AG20443 (cell line): ENCODE measurements at places on chromosomes 11 and 22.

DNA sequence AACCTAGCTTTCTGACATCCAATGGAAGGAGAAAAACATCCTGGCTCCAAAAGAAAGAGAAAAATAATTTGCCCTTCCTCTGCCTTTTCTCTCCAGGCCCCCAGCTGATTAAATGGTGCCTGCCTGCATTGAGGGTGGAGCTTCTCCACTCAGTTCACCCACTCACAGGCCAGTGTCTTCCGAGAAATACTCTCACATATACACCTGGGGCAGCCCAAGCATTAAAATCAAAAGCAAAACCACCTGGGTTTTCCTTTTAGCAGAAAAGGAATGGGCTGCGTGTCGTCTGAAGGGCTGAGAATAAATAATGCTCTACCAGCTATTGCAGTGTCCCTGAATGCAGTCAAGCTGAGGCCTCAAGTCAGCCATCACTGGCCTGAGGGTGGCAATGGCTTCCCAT, 1143.8 kb upstream of the TENM4 start:
- no peak for DNase-seq

DNA sequence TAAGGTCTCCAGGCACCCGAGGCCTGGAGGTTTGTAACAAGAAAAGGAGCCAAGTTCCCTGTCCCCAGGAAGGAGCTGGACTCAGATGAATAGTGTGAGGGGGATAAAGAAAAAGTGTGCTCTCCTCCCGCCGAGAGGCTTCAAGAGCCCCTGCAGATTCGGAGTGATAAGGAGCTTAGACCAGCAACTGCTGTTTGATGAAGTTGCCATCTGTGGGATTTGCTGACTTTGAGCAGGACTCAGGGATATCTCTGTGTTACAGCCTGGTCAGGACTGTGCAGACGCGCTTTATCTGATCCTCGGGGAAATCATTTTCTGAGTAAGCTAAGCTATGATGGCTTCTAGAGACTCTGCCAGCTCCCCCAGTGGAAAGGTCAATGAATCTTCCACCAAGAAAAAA, 1017.0 kb downstream of the TBC1D22A start:
- no peak for DNase-seq

DNA sequence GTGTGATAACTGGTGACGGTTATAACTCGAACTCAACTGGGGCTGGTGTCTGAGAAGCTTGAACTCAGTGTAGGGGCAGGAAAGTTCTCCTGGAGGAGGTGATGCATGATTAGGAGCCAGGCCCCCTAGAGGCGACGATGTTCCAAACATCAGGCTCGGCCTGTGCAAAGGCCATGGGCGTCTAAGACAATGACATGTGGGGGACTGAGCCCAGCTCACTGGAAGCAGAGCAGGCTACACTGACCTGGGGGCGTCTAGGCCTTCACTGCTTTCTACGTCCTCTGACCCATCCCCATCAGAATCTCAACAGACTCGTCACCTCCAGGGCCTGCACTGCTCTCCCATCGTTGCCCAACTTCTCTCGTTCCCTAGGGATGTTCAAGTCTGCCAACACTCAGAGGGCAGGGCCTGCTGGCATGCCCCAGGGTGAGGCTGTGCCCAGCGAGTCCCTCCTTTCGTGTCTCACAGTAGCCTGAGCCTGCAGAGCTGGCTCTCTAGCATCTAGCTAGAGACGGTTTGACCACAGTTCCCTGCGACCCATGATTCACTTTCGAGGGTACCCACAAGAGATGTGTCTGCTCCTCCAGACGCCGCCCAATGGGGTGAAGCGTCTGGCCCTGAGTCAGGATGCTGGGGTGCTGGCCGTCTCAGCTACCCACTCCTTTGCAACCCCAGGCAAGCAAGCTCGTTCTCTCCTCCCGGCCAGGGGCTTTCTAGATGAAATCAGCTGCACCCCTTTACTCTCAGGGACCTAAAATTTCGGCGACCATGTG, 1.1 kb upstream of the ATG16L2 start:
- peak; percentile 73 for DNase-seq

GRCh38 chr11:32610797-32611352, 27.2 kb downstream of the EIF3M start:
- no peak for DNase-seq

DNA sequence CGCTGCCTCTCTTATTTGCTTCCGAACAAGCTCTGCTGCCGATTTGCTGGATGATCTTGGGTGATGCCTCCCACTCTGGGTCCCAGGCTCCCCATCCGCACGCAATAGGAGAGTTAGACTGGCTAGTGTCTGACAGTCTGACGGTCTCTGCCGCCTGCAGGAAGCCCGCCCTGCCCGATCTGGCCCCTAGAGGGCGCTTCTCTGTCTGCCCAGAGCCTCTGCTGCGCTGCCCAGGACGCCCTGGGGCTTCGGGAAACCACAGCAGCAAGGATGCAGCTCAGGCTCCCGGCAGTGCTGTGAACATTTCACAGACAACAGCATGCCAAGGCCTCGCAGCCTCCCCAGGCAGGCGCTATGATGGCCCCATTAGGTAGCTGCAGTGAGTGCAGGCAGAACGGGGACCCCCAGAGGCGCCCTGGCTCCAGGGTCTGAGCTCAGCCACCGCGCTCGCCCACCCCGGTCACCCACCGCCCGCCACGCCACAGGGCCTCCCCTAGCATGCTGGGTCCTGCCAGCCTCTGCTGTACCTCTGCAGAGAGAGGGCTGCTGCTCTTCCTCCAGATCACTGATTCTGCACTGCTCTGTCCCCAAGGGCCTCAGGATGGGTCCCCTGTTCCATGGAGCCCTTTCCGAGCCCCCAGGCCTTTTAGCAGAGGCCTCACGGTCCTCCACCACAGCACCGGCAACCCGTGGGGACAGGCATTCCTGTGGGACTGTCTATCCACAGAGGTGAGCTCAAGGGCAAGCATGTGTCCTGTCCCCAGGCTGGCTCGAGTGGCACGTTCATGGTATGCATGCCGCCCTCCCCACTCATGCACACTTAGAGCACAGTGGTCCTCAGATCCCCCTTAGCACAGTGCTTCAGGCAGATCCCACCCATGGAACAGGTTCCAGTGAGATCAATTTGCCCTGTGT, 4.3 kb upstream of the BAIAP2L2 start:
- DNase-seq, result peak; percentile 97

DNA sequence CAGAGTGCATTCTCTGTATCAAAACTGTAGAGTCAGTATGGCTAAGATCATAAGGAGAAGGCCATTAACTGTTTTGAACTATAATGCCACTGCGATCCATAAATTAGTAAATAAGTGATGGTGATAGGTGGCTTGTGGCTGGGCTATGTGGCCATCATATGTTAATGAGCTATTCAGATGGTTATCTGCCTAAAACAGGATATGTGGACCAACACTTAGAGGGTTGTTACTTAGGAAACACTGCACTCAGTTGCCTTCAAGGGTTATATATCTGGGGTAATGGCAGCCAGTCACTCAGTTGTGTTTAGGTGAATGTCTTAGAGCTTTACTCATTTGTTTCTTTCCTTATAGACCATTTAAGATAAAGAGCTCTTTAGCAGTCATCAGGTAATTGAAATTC, 66.0 kb downstream of the PPP2R1B start:
- DNase-seq, result no peak

DNA sequence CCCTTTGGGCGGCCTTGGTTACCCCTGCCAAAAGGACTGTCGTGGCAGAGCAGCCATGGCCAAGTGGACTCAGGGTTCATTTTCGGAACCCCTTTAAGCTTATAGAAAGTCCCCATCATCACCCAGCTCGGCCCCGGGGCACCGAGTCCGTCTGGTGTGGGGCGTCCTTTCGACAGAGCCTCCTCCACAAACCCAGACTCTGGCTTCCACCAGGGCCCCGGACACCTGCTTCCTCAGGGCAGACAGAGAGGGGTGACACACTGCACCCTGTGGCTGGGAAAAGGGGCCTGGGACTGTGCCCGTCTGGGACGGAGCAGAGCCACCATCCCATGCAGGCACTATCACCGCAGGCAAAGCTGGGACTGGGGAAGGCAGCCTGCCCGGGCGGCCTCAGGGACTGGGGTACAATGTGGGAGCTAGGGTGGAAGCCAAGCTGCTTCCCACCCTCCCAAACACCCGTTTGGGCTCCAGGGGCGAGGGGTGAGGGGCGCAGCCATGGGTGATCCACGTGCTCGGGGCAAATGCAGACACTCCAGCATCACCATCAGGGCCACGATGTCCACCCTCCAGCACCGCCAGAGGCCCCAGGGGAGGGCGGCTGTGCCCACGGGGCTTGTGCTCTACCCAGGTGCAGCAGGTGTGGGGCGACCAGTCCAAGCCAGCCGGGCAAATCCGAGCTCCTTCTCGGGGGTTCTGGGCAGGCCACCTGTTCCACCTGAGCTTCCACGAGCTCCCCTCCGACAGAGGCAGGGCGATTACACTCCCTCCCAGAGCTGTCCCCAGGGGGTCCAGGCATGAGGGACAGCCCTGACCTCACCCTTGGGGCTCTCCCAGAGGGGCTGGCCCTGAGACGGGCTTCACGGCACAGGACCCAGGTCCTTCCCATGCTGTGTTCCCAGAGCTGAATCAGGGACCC, 11.7 kb upstream of the MRPL23 start:
- DNase-seq, result peak; percentile 13

DNA sequence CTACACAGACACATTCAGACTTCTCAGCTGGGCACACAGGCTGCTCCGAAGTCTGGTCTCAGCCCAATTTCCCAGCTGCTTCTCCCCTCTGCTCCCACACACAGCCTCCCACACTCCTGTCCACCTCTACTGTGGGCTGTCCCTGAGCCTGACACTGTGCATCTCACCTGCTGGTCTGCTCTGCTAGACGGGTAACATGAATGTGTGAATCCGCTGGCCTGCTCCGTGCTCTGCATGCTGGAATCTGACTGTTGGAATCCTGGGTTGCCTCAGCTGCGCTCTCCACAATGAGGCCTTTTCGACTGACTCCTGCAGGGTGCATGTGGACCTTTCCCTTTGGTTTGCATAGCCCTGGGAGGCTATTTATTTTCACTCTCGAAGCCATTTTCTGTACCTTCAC, 489.5 kb upstream of the B3GAT1 start:
- no peak for DNase-seq

- DNase-seq, result no peak
Observed at GRCh38 chr22:29988719-29989118, 91.5 kb upstream of the HORMAD2 start.

GRCh38 chr11:16380941-16381568, 24.7 kb upstream of the SOX6 start:
- DNase-seq, result no peak

- no peak for DNase-seq
Observed at GRCh38 chr11:126466236-126467045, 111.0 kb downstream of the ST3GAL4 start.

GRCh38 chr11:32794439-32794838, at the start of gene CCDC73:
TSS of gene CCDC73 (minus strand) at chr11:32794662. CDS start at chr11:32760243, 34,419 bp downstream.
- no peak for DNase-seq

- peak; percentile 85 for DNase-seq
Observed at GRCh38 chr11:45652781-45653180, 12.6 kb downstream of the CHST1 start.

DNA sequence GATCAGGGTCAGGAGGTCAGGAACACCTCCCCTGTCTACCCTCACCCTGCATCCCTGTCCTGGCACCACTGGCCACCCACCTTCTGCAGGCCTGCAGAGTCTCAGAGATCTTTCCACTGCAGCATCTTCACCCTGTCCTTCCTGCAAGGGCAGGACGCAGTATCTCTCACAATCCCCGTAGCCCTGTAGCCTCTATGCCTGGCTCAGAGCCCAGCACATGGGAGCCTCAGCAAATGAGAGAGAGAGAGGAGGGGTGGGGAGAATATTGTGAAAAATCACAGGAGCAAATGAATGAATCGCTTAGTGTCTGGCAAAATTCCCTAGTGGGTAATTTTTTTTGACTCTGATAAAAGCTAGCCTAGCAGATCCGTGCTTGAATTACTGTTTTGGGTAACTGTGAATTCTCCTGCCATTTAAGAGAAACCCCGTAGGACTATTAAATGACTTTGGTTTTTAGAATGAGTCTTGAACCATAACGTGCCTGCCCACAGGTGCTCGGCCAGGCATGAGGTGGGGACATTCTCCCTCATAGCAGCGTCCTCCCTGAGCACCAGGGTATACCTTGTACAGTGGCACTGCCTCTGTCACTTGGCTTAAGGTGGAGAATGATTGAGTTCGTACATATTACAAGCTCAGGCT, 91.5 kb downstream of the MORC2 start:
- no peak for DNase-seq

DNA sequence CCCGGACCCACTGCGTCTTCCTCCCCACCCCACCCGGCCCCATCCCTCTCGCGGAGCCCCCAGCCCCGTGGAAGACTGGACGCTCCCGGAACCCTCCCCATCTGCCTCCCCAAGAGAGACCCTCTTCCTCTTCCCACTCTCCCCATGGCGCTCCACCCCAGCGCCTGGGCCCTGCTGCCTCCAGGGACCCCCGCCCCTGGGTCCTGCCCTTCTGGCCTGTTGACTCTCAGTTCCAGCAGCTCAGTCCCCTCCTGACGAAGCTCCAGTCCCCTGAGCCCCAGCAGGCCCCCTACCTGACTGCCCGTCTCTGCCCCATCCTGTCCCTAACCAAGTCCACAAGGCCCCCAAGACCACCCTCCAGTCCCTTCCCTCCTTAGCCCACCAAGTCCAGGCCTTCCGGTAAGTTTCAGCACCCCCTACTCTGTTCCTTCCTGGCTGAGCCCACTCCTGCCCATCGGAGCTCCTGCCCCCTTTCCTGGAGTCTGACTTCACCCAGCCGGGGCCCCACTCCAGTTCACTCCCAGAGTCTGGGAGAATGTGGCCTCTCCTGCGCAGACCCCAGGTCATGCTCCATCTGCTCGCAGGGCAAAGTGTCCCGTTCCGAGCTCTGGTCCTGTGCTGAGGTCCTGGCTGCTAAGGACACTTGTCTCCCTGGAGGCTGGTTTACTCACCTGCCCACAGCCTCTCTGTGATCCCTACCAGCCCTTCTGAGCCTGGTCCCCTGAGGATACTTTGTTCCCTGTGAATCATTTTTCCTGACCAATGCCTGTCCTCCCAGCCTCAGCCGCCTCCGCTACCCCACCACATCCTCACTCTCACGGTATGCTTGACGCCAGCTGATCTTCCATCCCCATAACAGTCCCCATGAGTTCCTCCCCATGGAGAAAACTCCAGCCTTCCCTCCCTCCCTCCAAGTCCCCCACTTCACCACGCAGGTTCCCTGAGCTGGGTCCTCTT, 722 bp downstream of the IFITM10 start:
- DNase-seq, result peak; percentile 92
